ENCODE measurements at places on chromosomes 1 and 21. TPM values are rescaled to one million over a fixed set of nuclear protein-coding genes. Genes with fewer than 3 reads are reported as not detected.

The INTS7 gene
- 12.5 TPM for total RNA-seq

The TAS1R1 gene
- total RNA-seq, result not detected

The S100A9 gene
- total RNA-seq, result 31.6 TPM

GRCh38 chr1:17244821-17245740 lies 3.8 kb upstream of the PADI3 start:
- no peak for DNase-seq

GRCh38 chr1:7893529-7894180 lies 40.8 kb upstream of the UTS2 start:
- DNase-seq, result peak; percentile 31

The LCE1C gene
- total RNA-seq, result 1,701 TPM

DNA sequence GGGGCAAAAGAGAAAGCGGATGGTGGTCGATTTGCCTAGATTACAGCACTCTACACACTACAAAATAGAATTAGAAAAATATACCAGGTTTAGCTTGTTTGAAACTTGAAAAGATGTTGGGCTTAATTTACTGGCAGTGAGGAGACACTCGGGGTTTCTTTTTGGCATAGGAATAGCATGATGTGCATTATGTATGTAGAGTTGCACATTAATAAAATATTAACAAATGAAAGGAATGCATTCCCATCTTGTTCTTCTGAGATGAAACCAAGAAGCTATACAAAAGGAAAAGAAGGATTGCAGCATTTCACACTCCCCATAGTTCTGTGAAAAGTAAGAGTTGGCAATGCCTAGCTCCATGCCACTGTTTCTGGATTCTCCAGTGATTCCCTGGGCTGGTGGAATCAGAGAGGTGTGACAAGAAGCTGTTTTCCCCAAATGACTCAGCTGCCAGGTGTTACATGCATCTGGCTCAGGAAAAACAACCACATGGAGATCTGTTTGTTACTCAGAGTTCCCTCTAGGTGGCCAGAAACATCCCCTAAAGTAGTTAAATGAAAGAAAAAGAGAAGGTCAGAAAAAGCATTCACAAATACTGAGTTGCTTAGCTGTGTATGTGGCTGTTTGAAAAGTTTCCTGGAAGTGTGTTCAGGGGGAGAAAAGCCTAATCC lies 115.6 kb downstream of the UCK2 start:
- no peak for DNase-seq

Data from lower leg skin (tissue), 4 donors.